ENCODE measurements at places on chromosomes 2 and 18.

DNA sequence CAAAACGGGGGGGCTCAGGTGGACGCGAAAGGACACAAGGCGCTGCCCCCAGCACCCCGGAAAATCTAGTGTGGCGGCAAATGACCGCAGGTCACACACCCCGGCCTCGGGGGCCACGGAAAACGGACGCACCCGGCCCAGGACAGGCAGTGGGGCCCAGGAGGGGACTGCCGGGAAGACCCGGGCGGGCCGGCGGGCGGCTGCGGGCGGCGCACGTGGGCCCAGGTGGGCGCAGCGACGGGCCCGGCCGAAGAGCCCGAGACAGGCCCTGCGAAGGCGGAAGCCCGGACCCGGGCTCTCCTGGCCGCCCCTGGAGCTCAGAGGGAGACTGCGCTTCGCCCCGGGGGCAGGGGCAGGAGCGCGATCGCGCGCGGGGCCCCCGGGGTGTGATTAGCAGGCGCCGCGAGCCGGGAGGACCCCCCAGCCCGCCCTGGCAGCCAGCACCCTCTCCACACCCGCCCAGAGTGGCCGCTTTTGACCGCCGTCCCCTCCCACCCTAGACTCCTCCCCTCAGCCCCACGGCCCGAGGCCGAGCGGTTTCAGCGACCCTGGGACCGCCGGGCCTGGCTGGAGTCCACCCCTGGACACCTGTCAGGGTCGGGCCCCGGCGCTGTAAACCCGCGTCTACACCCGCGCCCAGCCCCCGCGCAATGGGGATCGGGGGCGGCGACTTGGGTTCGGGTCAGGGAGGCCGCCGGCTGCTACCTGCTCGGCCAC lies 773 bp downstream of the MBP start:
- no peak for DNase-seq

GRCh38 chr2:101089419-101089818 lies 61.8 kb downstream of the TBC1D8 start:
- DNase-seq = no peak

DNA sequence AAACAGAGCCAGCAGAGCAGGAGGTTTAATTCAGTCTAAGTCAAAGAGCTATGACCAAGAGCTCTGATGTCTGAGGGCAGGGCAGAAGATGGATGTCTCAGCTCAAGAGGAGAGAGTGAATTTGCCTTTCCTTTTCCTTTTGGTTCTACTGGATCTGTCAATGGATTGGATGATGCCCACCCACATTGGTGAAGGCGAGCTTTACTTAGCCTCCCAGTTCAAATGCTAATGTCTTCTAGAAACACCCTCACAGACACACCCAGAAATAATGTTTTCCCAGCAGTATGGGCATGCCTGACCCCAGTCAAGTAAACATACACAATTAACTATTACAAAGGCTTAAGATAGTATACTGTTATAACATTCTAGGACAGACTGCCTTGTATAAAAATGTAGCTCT lies 236.3 kb upstream of the NRXN1 start:
- no peak for DNase-seq

DNA sequence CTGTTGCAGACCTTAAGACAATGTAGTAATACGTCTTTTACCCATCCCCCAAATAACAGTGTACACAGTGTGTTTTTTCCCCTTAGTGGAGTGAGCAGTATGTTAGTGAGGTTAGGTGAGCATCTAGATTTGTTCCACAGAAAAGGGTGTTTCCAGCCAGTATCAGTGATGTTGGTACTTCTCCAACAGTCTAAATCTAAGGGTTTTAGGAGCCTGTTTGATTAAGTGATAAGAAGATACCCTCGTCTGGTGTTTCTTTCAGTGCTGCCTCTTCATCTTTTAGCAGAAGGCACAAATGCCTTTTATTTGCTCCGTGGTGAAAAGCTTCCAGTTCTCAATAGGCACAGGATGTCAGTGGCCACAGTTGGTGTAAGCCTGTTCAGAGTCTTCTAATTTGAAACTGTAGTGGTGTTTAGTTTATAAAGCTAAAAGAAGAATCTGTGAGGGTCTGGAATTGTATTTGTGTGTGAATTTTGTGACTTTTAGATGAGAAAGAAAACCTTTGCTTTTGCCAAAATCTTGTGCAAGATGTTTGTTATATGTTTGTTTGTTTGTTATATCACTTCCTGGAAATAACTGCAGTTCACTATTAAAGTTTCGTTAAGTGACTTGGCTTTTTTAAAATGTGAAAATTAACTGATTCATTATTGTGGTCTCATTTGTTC lies 71.2 kb downstream of the MAP4K4 start:
- DNase-seq = no peak

DNA sequence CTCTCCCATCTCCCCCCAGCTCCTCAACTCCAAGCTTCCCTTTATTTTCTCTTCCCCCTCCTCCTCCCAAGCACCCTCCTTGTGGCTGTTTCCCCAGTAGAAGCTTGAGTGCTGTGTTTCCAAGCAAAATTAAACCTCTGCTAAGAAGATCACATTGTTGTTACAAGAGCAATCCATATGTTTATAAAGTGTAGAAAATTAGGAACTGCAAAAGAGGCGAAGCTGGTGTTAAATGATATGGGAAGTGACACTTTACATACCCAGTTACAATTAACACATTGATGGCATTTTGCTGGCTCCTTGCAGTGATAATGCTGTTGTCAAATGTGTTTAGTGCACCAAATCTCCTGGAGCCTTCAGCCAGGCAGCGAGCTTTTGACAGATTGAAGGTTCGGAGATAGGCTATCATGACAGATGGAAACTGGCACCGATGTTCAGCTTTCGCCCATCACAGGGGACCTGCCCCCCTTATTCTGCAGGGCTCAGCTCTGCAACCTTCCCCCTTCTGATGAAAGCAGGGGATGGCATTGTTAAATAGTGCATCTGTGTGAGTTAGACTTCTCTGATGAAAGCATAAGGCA lies 259.8 kb upstream of the ATP5MC3 start:
- no peak for DNase-seq

DNA sequence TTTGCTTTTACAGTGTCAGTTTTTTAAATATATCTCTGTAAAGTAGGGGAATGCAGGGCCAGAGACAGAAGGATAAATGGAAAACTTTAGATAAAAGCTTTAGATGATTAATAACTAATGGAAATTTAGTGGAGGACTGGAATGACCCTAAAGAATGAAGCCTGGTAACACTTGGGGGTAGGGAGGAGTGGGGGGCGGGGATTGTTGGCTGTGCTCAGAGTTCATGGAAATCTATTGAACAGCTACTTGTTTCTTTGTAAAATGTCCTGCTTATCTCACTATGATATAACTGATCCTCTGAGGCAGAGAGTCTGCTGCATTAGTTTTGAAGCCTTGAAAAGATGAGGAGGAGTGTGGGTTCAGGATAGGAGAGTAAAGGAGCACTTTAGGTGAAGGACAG lies 90.5 kb downstream of the TMEM185B start:
- DNase-seq = no peak

DNA sequence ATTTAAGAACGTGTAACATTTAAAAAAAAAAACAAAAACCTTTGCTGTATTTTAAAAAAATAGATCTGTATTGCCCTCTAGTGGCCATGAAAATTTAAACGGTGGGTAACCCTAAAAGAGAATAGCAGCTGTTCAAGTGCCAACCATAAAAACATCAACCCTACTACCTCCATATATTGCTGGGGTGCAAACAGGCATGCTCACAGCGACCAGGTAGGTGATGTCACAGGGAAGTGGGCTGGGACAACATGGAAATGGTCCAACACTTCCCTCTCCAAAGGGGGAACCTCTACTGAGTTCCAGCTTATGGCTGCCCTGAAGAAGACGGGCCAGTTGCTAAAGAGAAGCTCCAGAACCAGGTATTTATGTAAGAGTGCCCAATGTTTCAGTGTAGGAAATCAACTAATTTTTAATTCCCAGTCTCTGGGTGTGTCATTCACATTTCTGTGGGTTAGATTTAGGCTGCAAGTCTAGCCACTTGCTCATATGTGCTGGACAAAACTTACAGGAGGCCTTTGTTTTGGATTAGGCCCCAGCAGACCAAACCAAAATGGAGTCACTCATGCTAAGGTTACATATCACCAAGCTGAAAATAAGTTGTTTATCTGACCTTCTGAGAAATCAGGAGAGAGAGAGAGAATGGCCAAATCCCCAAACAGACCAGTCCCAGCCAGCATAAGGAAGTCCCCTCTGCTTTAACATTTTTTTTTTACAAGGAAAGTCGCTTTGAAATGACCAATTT lies 54.5 kb downstream of the SKA1 start:
- DNase-seq = no peak

GRCh38 chr2:69789772-69790600 lies 39.5 kb upstream of the GMCL1 start:
- no peak for DNase-seq

GRCh38 chr2:45882707-45883602 lies 231.5 kb downstream of the PRKCE start:
- DNase-seq = no peak

- DNase-seq = no peak
Measured at GRCh38 chr18:39453356-39453755, 1887.8 kb upstream of the CELF4 start.

DNA sequence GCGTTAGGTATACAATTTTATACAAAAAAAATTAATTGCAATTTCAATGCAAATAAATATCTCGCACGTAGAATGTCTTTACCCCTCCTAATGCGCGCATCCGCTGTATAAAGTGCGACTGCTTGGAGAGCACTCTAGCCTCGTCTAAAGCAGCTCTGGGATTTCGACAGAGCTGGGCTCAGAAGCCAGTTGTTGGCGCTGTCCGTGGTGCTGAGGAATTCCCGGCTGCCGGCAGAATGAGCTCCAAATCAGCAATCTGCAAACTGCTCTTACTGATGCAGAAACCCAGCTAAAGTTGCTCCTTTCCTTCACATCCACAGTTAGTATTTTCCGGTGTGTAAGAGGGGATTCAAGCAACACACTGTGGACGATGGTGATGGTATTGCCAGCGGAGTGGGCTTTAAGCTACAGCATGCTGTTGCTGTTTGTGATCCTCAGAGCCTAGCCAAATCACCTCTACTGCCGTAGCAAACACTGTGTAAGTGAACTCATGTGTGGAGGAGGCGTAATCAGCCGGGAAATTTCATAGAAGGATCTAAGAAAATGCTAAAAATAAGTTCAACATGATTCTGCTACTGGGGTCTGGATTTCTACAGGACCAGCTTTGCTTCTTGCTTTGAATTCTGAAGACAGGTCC lies at the start of gene VWC2L:
TSS of gene VWC2L (plus strand) at position 137 of the 637 bp plus-strand sequence. CDS start 3,140 bp downstream, outside the sequence.
- DNase-seq = no peak

DNA sequence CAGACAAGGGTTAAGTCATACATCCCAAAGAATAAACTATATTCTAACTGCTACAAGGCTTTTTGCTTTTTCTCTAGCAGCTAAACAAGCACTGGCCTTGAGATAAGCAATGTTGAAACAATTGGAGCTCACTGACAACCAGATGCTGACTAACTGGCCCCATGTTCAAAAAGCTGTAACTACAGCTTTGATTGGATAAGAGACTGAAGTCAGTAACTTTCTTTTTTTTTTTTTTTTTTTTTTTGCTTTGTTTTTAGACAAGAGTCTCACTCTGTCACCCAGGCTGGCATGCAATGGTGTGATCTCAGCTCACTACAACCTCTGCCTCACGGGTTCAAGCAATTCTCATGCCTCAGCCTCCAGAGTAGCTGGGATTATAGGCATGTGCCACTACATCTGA lies 45.4 kb upstream of the TMEM163 start:
- no peak for DNase-seq

GRCh38 chr2:152647552-152647951 lies 69.7 kb downstream of the PRPF40A start:
- no peak for DNase-seq

- no peak for DNase-seq
Measured at GRCh38 chr2:20577495-20578235, 73.2 kb downstream of the HS1BP3 start.

DNA sequence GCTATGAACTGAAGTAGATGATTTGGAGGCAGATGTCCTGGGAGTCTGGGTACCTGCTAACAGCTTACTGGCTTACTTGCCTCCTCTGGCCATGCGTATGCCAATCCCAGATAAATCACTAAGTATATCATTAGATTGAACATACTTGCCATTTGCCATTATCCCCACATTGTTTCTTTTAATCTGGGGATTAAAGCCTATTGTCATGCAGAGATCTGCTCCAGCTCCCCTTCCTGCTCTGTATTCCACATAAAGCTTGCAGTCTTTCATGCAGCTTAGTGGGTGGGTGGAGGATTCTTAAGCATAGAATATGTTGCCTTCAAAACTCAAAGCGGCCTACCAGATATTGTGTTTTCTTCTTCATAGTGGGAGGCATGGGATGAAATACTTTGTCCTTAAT lies 311.8 kb upstream of the MMADHC start:
- no peak for DNase-seq

- no peak for DNase-seq
Measured at GRCh38 chr2:217753460-217754200, 249.2 kb downstream of the TNS1 start.

DNA sequence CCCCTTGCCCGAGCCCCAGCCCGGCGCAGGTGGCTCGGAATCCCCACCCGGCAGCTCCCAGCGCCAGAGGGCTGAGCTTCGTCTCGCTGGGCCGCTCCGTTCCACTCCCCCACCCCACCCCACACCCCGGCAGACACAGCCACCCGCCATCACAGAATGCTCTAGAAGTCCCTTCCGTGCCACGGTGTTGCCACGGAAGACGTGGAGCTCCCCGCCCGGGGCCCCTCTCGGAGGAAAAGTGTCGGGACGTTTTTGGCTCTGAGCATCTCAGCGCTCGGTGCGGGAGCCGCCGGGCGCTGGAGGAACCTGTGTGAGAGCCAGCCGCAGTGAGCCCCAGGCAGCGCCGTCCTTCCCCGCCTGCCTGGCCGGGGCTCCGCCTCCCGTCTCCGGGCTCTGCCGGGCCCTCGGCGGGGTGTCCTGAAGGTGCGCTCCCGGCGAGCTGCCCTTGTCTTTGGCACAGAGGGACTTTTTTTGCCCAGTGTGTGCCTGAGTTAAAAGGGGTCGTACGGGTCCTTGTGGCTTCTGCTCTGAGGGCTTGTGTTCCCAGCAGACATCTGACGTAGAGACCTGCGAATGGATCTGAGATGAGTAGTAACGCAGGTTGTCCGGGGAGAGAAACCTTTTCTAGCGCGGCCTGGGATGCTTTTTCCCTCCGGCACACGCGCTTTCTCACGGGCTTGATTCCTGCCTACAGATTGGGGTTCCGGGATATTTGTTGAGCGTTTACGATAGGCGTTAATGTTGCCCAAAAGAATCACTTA lies 1.8 kb downstream of the ZCCHC2 start:
- peak; percentile 51 for DNase-seq

DNA sequence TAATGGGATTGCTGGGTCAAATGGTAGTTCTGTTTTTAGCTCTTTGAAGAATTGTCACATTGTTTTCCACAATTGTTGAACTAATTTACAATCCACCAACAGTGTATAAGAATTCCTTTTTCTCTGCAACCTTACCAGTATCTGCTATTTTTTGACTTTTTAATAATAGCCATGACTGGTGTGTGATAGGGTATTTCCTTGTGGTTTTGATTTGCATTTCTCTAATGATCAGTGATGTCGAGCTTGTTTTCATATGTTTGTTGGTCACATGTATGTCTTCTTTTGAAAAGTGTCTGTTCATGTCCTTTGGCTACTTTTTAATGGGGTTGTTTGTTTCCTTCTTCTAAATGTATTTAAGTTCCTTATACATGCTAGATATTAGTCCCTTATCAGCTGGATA lies 322.3 kb downstream of the CDH2 start:
- DNase-seq = no peak

GRCh38 chr18:23173912-23174311 lies 38.6 kb downstream of the CABLES1 start:
- DNase-seq = no peak
